ENCODE measurements at places on chromosomes 1 and 21.

DNA sequence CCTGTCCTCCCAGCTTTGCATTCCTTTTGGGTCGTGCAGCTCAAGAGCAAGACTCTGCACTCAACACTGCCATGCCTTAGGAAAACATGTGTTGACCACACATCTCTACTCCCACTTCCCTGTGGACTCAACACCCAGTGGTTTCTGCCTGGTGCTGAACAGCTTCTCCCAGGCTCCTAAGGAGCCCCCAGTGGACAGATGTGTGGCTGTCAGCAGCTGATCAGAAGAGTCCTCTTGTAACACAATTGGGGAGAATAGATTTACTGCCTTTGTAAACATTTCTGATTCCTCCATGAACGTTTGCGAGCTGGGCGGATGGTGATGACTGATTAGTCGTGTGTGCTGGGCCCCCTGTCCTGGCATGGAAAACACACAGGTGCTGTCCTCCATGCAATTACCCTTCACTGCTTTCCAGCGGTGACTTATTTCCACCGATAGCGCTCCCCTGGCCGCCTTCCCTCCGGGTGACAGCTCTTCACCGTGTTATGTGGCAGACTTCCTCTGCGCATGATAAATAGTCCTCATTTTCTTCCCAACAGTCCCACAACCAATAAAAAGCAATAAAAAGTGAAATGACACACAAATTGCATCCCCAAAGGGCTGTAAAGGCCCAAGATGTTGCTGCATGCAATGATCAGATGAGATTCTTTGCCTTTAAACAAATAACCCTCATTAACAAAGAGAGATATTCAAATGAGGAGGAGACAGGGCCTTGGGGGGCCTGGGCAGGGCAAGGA is 249.4 kb upstream of the AJAP1 start:
- no peak for DNase-seq

GRCh38 chr21:28580585-28580984 is 412.1 kb downstream of the LTN1 start:
- DNase-seq = no peak

DNA sequence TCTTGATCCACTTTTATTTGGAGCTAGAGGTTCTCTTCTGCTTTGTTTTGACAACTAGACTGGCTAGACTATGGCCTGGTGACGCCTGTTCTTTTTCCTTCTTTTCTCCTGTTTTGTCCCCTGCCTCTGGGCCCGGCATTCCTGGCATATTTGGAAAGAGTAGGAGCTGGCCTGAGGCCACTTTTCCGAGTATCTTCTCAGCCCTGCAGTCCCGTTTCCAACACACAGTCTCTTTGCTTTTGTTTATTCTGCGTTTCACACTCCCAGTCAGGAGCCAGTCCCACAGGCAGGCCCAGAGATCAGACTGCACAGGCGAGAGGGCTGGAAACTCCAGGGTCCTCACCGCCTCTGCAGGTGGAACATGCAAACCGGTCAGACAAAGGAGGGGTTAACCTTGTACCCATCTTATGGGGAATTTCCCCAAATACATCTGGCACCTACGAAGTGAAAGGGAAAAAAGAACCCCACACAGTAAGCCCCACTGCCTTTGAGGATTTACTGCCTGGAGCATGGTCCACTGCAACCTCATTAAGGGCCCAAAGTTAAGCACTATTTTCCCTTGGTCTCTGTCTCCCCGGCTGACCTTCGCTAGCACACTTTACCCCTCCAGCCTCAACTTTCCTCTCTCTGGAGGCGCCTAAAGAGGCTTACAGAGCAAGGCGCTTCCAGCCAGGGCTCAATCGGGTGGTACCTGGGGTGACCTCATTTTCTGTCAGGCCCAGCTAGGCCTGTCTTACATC is 141.1 kb downstream of the TOMM20 start:
- DNase-seq = peak; percentile 13

DNA sequence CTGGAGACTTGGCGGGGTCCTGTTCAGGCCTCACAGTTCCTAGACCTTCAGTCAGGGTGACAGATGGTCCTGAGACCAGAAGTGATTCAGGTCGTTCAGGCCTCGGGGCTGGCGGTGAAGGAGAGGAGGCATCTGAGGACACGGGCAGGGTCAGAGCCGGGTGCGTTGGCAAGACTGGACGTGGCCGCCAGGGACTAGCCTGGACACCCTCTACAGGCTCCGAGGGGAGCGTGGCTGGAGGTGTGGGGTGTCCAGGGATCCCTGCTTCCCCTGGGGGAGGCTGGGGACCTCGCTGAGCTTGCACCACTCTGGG is 64.0 kb upstream of the TARDBP start:
- no peak for DNase-seq

GRCh38 chr1:240503558-240503957 is 108.4 kb downstream of the GREM2 start:
- no peak for DNase-seq

Measured in stimulated activated CD4-positive, alpha-beta T cell treated with anti-CD3 and anti-CD28 coated beads, Interleukin-4, amount 100 ng/mL, for 4 hours (primary cell).